IMR-90 (cell line): ENCODE measurements at places on chromosomes 4 and X. TPM values are rescaled to one million over a fixed set of nuclear protein-coding genes. Genes with fewer than 3 reads are reported as not detected.

GRCh38 chrX:120769576-120770341 is 105.9 kb downstream of the CT47B1 start:
- peak; percentile 19 for DNase-seq

GRCh38 chr4:58602731-58603359 is 1492.7 kb upstream of the IGFBP7 start:
- no peak for DNase-seq

TMEM164 gene
- total RNA-seq, result 5.0 and 6.3 TPM in 2 replicates

GRCh38 chr4:13294961-13295605 is 189.1 kb downstream of the RAB28 start:
- DNase-seq, result no peak

DCAF8L2 gene
- not detected in 2 replicates for total RNA-seq

DNA sequence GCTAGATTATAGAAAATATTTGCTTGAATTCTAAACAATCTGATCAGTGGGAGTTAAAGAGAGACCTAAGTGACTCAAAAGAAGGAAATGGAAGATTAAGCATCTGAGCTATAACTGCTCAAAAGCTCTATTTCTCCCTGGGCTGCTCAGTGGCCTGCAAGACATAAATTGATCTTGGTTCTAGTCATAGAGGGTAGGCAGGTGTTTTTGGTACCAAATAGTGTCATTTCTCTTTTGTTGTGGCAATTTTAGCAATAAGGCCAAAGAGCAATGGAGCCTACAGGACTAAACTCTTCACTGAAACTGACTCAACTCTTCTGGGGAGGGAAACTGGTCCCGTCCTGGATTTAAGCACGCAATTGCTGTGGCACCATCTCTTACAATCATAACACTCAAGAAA is 33.9 kb upstream of the BMP2K start:
- no peak for DNase-seq

PAGE2 gene
- total RNA-seq, result not detected in 2 replicates

RBM47 gene
- total RNA-seq, result 0.83 and 1.1 TPM in 2 replicates

MTMR8 gene
- under 0.01 TPM in 1 of 2 replicates, not detected in the other for total RNA-seq

CXXC4 gene
- total RNA-seq, result under 0.01 TPM in 1 of 2 replicates, not detected in the other

GRCh38 chr4:134560728-134561127 is 359.1 kb upstream of the PABPC4L start:
- no peak for DNase-seq

UGT2A1 gene
- not detected in 2 replicates for total RNA-seq

POU3F4 gene
- not detected in 2 replicates for total RNA-seq

GRCh38 chr4:100289946-100290345 is 99.7 kb upstream of the DDIT4L start:
- no peak for DNase-seq

TLR10 gene
- total RNA-seq, result not detected in 2 replicates

GRCh38 chrX:66176134-66176533 is 12.1 kb downstream of the HEPH start:
- no peak for DNase-seq

DNA sequence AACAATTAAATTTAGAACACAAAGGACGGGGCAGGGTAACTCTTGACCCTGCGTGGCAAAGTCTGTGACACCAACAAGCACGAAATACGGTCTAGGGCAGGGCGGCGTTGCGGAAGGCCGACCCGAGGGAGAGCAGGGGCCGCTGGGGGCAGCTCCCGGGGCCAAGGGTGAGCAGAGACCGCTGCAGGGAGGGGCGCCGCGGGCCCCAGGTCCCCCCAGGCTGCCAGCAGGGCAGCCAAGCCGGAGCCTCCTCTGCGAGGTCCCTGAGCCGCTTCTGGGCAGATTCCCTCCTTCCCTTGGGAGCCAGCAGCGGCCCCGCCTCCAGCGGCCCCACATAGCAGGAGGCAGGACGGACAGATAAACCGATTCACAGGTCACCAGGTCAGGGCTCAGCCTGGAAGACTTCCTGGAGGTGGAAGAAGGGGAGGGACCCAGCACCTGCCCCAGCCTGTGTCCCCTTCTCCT is 90.2 kb downstream of the FAM53A start:
- no peak for DNase-seq

FDCSP gene
- not detected in 2 replicates for total RNA-seq

CXCL10 gene
- 0.18 and 0.28 TPM in 2 replicates for total RNA-seq

DNA sequence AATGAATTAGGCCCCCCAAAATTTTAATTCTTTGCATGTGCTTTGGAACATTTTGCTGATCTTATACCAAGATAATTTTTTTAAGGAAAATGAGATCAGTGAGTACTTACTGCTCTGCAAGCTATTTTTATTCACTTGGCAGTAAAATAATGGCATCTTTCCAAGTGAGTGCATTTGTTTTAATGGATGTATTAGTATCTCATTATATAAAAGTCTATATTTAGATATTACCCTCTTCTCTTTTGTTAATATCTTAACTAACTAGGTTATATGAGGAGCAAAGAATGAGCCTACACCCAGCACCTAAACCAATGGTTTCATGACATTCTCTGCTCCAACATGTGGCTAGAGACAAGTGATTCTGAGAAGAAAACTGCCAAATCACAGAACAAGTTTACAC is 21.1 kb upstream of the ARAF start:
- peak; percentile 32 for DNase-seq

- no peak for DNase-seq
Observed at GRCh38 chrX:155534800-155535199, 76.4 kb upstream of the F8A3 start.

- DNase-seq, result no peak
Observed at GRCh38 chr4:55610381-55610780, 18.3 kb upstream of the PDCL2 start.

DNA sequence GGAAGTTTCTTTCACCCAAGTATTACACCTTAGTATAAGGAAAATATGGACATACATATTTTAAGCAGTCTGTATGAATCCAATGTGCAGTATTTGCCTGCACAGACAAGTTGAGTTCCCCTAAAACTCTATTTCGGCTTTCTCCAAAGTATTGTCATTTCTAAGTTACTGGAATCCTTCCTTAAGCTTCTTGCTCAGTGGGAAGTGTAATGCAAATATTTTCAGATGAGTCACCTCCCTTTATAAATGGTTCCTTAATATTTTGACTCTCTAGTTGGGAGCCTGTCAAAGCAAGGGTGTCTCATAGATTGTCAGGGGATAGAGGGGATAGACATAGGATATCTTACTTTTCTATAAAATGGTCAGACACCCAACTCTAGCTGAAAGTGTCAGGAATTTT is 178.6 kb downstream of the NAA11 start:
- no peak for DNase-seq
